NCI-H524 (cell line): ENCODE measurements at places on chromosomes 1 and 21.

DNA sequence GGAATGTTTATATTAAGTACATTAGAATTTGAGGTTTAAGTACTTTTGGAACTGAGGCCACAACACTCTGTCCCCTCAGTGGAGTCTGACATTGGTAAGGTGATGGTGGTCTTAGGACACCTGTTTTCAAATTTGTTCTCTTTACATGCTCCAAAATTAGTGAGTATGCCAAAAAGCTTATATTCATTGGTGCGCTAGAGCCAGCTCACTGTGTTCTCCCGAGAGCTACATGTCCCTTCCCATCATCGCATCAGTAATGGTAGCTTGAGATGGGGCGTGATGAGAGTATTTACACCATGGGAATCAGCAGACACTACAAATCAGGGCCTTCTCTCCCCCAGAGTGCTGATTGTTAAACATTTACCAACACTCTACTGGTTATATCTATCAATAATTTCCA is 19.5 kb downstream of the ETS2 start:
- DNase-seq, result no peak

DNA sequence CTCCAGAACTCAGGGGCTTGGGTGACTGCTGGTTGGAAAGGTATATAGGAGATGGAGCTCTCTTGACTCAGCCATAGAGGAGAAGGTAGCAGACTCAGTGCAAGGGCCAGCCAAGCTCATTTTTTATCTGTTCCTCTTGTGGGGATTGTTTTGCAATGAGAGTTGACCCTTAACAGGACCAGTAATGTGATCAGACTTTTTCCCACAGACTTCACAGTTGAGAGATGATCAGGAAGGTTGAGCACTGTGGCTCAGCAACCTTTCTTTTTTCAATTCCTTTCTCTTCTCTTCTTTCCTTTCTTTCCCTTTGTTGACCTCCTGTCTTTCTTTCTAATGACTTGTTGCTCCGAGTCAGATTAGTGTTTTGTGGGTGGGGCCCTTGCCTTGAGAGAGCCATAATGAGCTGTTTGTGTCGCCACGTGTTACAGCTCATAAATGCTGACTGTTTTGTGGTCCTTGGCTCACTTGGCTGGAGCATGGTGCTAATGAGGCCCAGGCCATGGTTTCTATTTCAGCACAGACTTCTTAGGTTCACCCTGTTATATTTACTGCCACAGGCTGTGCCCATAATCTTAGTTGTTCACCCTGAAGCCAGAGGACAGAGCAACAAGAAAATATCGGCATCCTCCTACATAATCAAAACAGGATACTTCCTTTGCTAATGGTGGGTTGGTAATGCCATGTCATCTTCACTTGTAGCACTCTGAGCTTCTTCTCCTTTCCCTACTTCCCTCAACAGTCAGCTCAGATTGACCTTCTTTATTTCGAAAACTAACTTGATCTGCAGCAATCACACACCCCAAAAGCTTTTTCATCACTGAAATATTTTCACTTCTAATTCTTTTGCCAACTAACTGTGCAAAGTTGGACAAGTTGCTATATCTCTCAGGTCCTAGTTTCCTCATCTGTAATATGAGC is 13.9 kb downstream of the ADAM30 start:
- DNase-seq, result no peak

GRCh38 chr1:41902159-41902577 is 16.6 kb downstream of the HIVEP3 start:
- no peak for DNase-seq

GRCh38 chr1:178627037-178627436 is 98.0 kb upstream of the RALGPS2 start:
- DNase-seq, result no peak

GRCh38 chr1:41740630-41741239 is 178.0 kb downstream of the HIVEP3 start:
- DNase-seq, result no peak

DNA sequence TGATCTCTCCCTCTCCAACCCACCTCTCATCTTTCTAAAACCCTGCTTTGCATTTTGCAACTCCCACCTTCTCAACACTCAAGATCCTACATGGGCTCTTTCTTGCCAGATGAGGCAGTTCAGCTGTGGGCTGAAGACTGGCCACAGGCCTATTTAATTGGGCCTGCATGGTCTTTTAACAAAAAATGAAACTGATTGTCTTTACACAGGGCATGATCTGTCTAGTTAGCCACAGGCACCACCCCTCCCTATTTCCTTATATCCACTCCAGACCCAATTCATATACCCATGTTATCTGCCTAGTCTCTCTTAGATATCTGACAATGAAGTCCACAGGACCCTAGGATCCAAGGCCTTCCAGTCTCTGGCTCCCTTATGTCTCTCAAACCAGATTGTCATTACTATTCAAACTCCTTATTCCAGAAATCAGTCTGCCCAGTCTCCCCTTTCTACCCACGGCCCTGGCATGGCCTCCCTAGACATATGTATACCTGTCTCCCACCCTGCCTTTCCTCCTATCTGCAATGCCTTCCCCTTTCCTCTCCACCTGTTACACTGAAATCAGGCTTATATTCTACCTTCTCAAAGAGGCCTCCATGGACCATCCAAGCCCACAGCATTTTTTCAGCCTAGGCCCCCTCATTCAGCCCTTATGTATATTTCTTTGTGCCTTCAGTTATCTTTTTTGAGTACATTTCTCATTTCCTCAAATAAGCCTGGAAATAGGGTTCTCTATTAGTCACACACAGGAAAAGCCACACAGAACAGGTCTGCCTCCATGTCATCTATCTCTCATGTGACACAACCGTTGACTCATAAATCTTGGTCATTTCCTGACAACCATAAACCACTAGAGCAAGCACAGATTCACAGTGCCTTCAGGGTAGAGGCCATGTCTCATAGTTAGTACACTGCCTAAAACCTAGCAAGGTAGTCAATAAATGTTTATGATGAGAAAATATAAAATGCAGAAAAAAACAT is 39.0 kb downstream of the LPAR3 start:
- DNase-seq, result no peak

DNA sequence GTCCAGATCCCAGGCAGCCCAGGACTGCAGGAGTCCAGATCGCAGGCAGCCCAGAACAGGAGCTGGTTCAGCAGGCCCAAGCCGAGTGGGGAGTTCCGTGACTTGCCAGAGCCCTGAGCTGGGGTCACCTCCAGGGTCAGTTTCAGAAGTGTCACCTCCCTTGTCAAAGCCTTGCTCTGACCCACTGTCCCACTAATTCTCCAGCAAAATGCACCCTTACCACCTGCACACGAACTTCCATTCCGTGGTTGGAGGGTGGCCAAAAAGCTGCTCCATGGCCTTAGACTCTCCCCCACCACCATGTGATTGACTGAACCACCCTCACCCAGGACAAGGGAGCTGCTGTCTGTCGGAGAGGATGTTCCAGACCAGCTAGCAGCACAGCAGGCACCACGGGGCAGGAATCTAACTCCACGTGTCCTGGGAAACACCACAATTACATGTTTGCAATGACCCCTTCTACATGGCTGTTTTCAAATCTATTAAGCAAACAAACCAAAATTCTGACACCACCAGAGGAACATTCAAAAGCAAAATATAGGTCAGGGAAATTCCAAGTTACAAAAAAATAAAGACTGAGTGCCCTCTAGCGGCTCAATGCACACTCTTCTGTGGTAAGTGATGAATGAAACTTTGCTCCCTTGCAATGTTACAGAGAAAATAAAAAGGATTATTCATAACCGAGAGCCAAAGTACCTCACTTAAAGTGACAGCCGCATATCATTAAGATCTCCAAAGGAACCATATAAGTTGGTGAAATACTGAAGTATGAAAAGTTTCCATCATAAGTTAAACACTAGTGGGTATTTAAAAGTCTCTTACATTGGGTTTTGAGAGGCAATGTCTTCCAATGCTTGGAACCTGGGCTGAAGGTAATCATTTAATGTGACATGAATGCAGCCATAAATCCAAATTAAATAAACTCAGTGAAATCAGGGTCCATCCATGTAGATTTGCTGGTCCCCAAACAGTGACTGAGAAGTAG is 76.3 kb downstream of the NPHP4 start:
- peak; percentile 14 for DNase-seq

- no peak for DNase-seq
These were observed 14.9 kb downstream of the TBX19 start for GRCh38 chr1:168295411-168296114.

DNA sequence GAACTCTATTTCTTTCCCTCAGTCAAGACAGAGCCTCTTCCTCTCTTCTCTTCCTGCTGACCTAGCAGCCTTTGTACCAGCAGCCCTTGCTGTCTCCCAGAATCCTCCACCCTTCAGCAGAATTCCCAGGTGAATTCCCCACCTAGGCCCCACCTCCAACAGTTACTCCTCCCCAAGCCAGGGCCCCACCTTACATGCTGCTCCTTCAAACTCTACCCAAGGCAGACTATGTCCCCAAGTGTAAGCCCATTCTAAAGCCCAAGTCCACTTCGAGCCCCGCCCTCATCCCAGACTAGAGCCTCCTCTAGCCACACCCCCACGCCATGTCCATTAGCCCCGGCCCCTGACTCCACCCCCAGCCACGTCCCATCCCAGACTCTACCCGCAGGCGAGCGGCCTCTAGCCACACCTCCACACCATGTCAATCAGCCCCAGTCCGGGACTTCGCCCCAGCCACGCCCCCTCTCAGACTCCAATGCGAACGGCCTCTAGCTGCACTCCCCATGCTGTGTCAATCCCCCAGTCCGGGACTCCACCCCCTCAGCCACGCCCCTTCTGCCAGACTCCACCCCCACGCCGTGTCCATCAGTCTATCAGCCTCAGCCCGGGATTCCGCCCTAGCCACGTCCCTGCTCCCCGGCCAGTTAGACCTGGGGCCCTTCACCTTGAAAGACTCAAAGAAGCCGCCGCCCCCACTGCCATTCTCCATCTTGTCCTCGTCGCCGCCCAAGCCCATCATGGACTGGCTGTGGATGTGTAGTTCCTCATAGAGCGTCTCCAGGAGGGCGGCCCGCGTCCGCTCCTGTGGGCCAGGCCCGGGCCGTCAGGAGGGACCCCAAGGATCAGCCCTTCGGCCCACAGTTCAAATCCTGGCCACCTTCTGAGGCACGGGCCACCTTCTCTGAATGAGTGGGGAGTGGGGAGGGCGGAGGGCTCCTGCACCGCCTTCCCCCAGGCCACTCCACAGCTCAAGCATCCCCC is 61.3 kb downstream of the RAP1GAP start:
- DNase-seq, result no peak

GRCh38 chr1:198903621-198904020 is 264.8 kb downstream of the PTPRC start:
- DNase-seq, result no peak

GRCh38 chr1:92922356-92923035 is 38.8 kb downstream of the DIPK1A start:
- no peak for DNase-seq

- no peak for DNase-seq
These were observed 62.3 kb upstream of the COL24A1 start for GRCh38 chr1:86218859-86219258.

- DNase-seq, result peak; percentile 75
These were observed 49.8 kb upstream of the SCAF4 start for GRCh38 chr21:31781737-31782136.

DNA sequence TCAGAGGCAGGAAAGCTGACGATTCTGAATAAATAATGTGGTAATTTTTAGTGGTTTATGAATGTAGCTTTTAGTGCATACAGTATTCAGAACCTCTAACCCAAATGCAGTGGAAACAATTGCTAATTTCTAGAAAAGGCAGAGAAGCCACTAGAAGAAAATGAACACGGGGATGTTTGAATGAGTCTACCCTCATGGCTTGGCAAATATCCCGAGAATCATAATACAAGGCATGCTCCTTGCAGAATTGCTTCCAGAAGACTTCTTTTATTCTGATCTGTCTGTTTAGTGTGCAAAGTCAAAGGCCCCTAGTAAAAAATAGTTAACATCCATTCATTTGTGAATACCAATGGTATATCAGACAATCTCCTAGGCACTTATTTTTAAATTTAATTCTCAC is 246.8 kb downstream of the LMO4 start:
- no peak for DNase-seq

DNA sequence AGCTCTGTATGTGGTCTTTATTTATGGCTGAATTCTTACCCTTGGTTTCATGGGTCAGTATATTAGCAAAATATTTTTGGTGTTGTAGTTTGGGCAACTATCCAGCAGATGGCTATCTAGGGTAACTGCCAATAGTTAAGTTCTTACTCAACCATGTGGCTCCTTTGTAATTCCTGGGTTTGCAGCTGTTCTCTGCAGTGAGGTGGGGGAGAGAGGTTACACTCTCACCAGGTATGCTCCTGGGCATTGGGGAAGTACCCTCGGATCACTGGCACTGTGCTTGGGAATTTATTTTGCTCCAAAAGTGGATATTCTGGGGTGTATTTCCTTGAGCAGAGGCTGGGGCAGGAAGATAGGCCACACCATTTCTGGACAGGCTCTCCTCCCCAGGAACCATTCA is 436.7 kb upstream of the TMPRSS15 start:
- peak; percentile 56 for DNase-seq

DNA sequence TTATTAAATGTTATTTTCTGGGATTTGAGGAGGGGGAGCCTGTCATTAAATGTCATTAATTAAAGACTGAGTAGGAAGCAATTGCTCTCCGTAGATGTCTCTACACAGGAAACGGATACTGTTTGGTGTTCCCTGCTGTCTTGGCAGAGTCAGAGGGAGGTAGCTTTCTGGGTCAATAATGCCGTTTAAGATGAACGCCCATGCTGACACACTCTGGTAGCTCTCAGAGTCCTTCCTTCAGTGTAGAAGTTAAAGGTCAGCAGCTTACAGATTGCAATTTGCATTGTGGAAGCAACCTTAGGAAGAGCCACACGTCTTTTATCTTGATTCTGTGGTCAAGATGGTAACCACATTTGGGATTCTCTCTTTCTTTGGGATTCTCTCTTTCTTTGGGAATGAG is 257.5 kb downstream of the KIF26B start:
- no peak for DNase-seq

DNA sequence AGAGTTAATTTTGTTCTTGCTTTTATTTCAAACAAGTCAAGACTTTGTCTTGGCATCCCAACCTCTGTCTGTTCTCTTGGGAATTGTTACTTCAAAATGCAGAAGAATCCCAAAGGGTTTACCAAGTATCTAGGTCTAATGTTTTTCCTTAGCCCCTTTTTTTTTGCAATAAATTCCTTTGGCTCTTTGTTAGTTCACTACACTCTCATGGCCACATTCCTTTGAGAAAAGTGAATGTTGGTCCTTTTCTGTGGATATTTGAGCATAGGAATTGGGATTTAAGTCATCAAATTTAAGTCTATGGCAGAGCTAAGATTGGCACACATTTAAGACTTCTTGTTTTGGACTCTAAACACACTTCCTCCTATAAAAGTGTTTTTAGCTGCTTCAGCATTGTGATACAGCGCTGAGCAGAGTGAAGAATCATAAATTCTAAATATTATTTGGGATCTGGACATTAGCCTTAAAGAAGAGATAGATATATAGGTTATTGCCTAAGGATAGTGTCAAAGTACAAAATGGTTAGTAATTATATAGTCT is 1.9 kb downstream of the BTF3L4 start:
- DNase-seq, result no peak

GRCh38 chr1:197696372-197696771 is 78.9 kb downstream of the DENND1B start:
- DNase-seq, result no peak

DNA sequence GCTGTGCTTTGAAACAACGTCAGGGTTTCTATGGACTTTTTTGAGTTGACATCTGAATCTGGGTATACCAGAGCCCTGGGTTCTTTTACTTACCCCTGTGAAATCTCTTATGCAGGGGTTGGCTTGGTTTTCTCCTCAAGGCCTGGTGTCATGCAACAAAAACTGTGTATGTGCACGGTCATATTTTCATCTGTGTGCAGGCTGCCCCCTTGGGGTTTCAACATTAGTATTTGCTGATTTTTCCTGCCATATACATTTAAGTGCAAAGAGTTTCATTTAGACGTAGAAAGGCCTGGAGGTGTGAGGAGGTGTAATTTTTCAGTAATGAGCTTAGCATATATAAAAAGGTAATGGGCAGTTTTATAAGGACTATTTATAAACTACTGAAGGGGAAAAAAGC is 22.0 kb upstream of the ZBTB18 start:
- no peak for DNase-seq
